ENCODE measurements at places on chromosomes 7 and 10.

- no peak for DNase-seq
Measured at GRCh38 chr10:71657604-71658466, 61.7 kb downstream of the C10orf105 start.

DNA sequence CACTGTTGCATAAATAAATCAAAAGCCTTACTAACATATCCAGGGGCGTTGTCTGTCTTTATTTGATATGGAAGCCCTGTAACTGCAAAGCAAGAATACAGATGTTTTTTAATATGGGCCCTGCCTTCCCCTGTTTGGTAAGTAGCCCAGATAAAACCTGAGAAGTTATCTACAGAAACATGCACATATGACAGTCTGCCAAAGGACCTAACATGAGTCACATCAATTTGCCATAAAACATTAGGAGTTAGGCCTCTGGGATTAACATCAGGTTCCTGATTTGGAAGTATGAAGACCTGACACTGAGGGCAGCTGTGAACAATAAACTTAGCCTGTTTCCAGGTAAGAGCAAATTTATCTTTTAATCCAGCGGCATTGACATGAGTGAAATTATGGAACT is 1588.8 kb downstream of the REEP3 start:
- no peak for DNase-seq

GRCh38 chr10:37854626-37855025 is 2.8 kb downstream of the ZNF248 start:
- no peak for DNase-seq

- DNase-seq, result peak; percentile 81
Measured at GRCh38 chr10:102643336-102644065, 778 bp upstream of the TRIM8 start.

- peak; percentile 73 for DNase-seq
Measured at GRCh38 chr7:77439572-77439971, 23.4 kb upstream of the GSAP start.

- DNase-seq, result no peak
Measured at GRCh38 chr7:68744036-68744435, 854.2 kb upstream of the AUTS2 start.

- no peak for DNase-seq
Measured at GRCh38 chr7:32501522-32501921, 6.2 kb downstream of the AVL9 start.

- no peak for DNase-seq
Measured at GRCh38 chr7:41771717-41772116, 68.8 kb upstream of the INHBA start.

DNA sequence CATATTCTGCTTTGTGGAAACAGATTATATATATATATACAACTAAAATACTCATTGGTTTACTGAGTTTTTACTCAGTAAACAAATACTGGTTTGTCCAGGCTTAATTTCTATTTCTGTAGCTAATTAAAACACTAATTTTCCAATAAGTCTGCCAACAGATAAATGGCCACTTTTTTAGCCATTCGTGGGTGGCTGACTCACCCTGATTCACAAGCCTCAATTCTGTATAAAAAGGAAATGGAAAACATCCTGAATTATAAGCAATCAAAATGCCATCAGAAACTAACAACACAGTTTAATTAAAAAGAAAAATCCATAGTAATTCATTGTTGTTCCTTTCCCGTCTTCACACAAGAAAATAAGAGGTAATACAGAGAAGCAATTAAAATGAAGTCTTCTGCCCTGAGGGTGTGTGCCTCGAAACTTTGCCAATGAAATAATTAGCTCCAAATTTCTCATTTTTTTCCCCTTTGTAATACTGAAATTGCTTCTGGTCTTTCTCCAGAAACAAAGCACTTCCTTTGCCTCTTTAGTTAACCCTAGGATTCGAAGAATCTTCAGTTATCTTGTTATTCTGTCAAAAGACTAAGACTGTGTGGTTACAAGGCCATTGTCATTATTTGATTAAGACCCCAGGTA is 118.7 kb upstream of the PTN start:
- no peak for DNase-seq

DNA sequence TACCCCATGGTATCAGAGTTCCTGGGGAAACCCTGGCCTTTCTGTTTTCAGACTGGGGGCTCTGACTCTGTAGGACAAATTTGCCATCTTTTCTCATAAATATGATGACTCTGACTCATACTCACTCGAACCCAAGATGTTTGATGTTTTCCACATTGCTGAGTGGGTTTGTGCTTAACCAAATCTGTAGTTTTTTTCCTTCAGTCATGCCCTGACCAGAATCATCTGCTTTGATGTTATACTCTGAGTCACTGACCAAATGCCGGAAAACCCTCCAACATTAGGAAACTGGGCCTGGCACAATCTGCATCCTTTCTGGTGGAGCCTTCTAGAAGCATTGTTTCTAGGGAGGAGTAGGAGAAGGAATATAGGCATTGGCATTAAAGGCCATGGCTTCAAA is 118.7 kb downstream of the C10orf105 start:
- DNase-seq, result peak; percentile 27

DNA sequence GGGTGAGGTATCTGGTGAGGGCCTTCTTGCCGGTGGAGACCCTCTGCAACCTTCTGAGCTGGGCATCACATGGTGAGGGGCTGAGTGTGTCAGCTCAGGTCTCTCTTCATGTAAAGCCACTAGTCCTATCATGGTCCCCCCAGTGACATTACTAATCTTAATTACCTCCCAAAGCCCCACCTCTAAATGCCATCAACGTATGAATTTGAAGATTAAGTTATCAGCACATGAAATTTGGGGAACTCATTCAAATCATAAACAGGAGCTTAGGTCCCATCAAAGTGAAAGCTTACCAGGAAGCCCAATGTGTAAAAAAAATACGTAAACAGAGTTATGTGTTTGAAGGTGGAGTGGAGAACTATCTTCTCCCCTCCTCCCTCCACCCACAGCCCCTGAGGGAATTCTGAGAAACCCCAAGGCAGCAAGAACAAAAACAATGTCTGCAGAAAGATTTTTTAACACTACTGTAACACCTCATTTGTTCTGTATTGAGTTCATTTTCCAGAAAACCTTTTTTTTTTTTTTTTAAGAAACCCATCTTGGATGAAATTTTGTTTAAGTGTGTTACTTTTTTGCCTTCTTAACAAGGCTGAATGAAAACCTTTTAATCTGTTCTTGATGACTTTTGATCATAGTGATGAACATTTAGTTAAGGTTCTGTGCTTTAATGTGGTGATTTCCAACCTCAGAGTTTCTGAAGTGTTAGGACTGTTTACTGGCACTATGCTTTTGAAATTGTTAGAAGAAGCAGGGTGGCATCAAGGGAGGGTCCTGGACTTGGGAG is 19.1 kb upstream of the PCGF5 start:
- no peak for DNase-seq

DNA sequence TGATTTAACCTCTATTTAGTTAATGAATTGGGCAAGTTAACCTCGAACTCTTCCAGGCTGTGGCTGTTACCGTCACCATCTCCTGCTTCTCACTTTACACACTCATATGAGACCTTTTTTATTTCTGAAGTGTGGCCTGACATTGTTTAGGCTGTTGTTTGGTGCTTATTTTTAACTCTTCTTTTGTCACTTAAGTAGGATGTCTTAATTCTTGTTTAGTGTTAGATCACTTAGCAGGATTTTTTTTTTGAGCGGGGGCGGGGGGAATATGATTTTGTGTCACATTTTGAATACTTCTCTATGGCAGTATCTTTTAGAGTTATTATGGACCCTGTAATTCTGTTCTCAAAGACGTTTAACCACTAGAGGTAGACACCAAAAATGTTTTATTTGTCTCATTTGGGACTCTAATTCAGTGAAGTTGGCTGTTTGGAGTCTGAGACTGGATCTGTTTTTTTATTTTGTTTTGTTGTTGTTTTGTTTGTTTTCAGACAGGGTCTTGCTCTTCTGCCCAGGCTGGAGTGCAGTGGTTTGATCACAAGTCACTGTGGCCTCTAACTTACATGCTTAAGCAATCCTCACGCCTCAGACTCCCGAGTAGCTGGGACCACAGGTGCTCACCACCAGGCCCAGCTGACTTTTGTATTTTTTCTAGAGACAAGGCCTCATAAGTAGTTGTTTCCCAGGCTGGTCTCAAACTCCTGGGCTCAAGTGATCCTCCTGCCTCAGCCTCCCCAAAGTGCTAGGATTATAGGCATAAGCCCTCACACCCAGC is 73.5 kb downstream of the CUX1 start:
- no peak for DNase-seq

DNA sequence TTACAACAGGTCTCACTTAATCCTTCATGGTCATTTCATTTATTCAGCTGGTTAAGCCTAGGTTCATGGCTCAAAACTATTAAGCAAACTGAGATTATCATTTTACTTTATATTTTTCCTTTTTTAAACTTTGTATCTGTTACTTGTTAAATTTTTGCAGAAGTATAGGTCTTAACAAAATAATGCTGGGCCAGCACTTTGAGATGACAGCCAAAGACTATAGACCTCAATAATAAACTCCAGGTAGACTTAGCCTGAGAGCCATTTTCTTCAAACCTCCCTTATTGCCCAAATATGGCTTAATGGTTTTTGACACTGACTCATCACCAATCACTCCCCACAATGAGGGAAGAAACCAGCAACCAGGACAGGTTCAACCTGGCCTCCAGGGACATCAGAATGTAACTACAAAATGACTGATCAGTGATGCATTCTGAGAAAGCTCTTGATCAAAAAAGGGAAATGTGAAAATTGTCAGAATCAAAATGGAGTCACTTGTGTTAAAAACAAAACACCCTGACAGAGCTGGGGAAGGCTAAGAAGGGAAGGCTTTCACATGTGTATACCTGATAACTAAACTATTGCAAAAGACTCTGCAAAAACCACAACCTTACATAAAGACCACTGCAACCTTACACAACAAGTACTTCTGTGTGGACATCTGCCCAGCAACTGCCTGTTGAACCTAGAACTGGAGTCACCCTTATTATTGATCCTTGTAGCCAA is 2.1 kb upstream of the CCDC126 start:
- DNase-seq, result no peak

- no peak for DNase-seq
Measured at GRCh38 chr10:114322344-114322743, 82.0 kb downstream of the AFAP1L2 start.

DNA sequence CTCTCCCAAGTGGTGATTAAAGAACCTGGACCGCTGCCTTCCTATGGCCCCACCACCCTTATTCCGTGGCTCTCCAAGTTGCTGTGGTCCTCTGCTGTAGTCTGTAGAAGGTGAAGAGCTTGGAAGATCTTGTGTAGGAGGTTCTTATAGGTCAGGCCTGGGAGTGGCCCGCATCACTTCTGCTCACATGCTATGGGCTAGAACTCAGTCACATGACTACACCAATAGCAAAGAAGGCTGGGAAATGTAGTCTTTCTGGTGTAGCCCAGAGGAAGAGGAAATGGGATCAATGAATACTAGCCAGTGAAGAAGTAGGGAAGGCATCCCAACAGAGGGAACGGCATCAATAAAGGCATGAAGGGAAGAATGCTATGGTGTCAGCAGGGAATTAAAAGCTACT is 41.3 kb upstream of the AOAH start:
- DNase-seq, result no peak

- DNase-seq, result no peak
Measured at GRCh38 chr7:32921896-32922295, 30.3 kb upstream of the KBTBD2 start.

DNA sequence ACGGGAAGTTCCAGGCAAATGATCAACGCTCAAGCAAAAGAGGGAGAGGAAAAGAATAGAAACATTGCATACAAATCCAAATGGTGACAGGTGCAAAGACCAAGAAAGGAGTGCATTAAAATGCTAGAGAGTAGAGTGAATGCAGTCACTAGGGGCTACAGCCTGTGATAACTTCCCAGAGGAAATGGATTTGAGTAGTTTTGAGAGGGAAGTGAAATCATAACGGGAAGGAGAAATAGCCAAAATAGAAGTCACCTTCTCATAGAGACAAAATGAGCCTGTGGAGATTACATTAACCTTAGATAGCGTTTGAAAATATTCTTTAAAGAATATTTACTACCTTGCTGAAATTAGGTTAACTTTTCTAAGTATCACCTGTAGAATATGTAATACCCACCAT is 26.5 kb downstream of the NUP42 start:
- DNase-seq, result no peak

DNA sequence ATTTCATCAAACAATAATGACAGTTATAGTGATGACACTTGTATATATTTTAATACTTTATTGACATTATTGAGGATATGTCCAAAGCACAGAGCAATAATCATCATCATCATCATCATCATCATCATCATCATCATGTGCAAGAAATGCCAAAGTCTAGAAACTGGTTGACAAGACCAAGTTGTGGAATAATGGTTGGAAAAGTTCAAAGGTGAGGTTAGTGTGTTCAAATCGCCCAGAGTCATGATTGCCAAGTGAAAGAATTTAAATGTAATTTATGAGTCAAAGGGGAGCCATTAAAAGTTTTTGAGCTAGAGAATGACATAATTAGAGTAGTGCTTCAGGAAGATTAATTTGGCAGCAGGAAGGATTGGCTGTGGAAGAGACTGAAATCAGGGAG is 852.4 kb downstream of the SORCS1 start:
- DNase-seq, result no peak

DNA sequence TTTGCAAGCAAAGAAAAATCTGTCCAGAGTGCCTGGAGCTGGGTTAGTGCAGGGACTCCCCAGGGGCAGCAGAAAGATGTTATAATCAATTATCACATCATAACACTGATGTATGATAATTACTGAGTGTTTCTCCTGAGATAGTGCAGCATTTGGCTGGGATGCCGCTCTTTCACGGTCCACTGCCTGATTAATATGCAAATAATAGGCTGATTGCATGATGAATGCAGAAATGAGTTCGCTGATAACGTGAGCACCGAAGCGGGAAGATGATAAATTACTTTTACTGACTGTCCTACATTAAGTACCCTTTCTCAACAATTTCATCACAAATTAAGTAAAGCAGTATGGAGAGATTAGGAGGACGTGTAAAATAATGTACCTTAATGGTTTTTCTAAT is 71.4 kb upstream of the SH2B2 start:
- DNase-seq, result no peak

DNA sequence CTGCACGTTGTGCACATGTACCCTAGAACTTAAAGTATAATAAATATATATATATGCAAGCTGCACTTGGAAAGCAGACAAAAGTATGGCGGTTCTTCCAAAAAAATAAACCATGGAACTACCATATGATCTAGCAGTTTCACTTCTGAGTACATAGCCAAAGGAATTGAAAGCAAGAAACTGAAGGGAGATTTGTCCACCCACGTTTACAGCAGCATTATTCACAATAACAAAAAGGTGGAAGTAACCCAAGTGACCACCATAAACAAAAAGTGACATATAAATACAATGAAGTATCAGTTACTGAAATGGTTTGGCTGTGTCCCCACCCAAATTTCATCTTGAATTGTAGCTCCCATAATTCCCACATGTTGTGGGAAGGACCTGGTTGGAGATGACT is 525.3 kb upstream of the CELF2 start:
- no peak for DNase-seq

- DNase-seq, result peak; percentile 97
Measured at GRCh38 chr7:139731802-139732470, 45.9 kb downstream of the HIPK2 start.

GRCh38 chr10:96043033-96043892 is at the start of gene CCNJ:
TSS of gene CCNJ (plus strand) at chr10:96043583. CDS start at chr10:96044394, 811 bp downstream.
- DNase-seq, result peak; percentile 88

GRCh38 chr10:1737222-1738061 is at the start of gene ADARB2:
TSS of gene ADARB2 (minus strand) at chr10:1737525.
- peak; percentile 6 for DNase-seq

All from adrenal gland (tissue), 19 donors.